ENCODE measurements at places on chromosomes 6 and 20. TPM values are rescaled to one million over a fixed set of nuclear protein-coding genes. Genes with fewer than 3 reads are reported as not detected.

SLC13A3 gene
- 0.88 TPM for total RNA-seq

FAM50B gene
- total RNA-seq, result 10.8 TPM

SLC22A23 gene
- total RNA-seq, result 25.1 TPM

CLIC5 gene
- total RNA-seq, result 2.7 TPM

DUSP15 gene
- total RNA-seq, result not detected

ARMC2 gene
- 6.3 TPM for total RNA-seq

AK9 gene
- 9.0 TPM for total RNA-seq

THBD gene
- 23.8 TPM for total RNA-seq

HLA-DRB1 gene
- 143 TPM for total RNA-seq

MEA1 gene
- total RNA-seq, result 46.3 TPM

GTSF1L gene
- total RNA-seq, result not detected

SIRPB2 gene
- 21.5 TPM for total RNA-seq

NMBR gene
- total RNA-seq, result not detected

NRSN2 gene
- 9.4 TPM for total RNA-seq

BHLHE23 gene
- total RNA-seq, result not detected

SUMO4 gene
- 4.5 TPM for total RNA-seq

PKHD1 gene
- total RNA-seq, result 0.51 TPM

ADGB gene
- total RNA-seq, result not detected

SLC22A7 gene
- not detected for total RNA-seq

All from subcutaneous adipose tissue (tissue), 4 donors.